ENCODE measurements at places on chromosomes 2 and 18.

- no peak for DNase-seq
Measured at GRCh38 chr2:112142525-112143078, 4.4 kb downstream of the FBLN7 start.

DNA sequence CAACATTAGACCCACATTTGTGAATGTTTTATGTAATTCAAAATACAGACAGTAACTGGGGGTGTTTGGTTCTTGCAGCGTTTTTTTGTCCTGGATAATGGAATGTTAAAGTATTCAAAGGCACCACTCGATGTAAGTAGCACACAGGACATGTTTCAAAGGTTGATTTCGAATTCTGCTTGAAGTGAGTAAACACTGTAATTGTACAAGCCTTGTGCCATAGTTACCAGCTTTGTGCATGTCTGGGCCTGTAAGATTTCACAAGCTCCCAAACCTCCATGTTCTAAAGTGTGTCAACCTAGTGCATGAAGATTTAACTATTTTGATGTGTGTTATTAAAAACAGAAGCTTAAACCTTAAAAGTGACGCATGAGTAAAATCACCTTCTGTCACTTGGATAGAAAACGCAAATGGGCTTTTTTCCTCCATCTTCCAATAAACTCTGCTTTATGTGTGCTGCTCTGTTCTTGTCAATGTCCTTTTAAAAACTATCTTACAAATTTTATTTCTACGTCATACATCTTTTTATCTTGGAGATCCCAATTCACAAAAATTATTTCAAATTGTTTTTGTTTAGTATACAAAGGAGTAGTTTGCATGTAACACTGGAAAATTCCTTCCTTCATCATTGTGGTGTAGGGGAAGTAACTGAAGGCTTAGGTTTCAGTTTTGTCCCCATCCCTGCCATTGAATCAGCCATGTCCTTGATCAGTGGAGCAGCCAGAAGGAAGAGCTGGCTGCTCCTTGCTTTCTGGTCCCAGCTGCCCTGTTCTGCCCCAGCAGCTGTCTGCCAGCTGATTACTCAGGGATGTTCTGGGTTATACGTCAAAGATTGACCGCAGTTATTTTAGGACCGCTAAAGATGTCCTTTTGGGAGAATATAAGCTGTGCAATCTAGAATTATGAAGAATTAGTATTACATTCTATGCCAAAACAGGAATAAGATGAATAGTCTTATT lies 119.2 kb downstream of the PRKRA start:
- DNase-seq: no peak

- DNase-seq: peak; percentile 83
Measured at GRCh38 chr2:231717281-231718171, 9.2 kb downstream of the PTMA start.

DNA sequence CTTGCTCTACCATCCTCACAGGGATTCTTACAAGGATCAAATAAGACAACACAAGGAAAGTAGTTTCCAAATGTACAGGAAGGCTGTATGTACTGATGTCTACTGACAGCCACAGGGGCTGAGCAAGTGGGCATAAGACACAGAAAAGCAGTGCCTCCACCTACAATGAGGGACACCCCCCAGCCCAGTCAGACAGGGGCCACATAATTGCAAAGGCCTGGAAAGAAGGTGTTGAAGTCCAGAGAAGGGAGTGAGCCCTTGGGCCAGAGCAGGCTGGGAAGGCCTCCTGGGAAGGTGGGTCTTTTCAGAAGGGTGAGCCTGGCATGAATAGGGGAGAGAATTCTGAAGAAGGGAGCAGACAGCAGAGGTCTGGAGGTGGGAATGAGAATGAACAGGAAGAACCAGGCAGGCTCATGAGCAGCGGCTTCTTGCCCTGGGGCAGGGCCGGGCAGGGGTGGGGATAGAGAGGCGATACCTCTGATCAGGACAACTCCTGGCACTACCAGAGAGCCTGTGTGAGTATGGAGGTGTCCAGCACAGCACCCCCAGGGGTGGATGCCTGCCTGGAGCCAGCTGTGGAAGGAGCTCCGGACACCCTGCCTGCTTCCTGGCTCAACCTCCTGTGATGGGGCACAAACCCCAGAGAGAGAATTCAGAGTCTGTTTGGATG lies 30.1 kb downstream of the HS1BP3 start:
- no peak for DNase-seq

DNA sequence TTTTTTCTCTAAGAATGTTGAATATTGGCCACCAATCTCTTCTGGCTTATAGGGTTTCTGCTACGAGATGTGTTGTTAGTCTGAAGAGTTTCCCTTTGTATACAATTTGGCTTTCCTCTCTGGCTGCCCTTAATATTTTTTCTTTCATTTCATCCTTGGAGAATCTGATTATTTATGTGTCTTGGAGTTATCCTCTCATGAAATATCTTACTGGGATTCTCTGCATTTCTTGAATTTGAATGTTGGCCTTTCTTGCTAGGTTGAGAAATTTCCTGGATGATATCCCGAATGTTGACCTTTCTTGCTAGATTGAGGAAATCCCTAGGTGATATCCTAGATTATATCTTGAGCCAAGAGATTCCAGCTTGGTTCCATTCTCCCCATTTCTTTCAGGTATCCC lies 125.6 kb downstream of the SLC5A7 start:
- DNase-seq: no peak

DNA sequence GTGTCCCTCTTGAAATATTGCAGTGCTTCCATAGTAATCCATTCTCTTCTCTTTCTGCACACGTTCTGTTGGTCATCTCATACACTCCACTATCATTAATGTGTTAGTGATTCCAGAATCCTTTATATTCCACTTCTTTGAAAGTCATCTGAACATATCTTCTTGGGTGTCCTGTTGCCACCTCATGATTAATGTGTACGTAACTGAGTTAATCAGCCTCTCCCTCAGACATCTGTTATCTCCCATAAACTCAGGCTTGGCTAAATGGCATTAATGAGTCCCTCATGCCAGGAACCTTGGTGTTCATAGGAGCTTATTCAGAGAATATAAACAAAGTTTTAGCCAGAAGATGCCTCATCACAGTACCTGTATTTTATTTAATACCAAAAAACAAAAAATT lies 126.4 kb downstream of the NCOA1 start:
- DNase-seq: peak; percentile 45

DNA sequence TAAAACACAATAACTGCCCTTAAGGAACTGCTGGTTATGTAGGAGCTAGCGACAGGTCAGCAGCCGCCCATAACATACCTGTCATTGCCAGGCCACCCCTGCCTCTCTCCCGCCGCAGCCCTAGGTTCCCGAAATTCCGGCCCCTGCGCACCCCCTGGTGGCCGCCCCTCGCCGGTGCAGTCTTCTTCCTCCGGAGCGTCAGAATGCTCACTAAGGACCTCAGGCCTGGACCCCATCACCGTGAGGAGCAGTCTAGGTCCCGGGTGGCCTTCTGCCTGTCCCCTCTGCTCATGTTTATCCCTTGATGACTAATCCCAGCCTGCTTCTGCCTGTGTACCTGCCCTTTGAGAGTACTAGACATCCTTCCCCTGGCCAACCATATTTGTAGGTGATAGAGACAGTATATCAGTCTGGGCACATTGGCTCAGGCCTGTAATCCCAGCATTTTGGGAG lies 115.7 kb upstream of the SLC1A4 start:
- DNase-seq: no peak

DNA sequence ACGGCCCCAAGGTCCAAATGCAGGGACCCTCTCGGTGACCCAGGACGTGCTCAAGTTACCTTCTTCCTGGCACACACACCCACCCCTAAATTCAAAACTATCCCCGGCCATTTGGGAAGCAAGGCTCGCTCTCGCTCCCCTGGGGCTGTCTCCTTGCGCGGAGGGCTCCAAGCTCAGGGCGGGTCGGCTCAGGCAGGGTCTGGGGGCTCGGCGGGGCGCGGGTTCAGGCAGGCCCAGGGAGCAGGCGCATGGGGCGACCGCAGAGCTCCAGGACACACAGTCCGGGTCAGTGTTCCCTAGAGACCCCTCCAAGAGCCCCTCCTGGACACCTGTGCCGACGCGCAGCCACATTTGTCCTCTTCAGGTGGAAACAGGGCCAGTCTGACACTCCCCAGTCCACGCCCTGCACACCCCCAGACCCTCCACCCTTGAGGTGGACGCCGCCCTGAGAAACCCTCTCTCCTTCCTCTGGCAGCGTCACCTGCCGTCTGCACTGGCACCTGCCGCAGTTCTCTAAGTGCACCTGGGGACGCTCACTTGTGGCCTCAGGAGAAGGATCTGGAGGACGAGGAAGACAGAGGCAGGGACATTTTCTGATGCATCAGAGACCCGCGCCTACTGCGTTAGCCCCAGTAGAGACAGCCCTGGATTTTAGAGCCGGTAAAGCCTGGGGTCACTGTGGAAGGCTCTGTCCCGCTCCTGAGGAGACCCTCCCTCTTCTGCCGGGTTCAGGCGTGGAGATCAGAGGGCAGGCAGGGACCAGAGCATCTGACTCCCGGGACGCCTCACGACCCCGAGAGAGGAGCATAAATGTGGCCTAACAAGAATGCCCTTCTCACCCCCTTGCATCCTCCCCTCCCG lies 138.8 kb downstream of the TWIST2 start:
- no peak for DNase-seq

GRCh38 chr18:24988253-24988840 lies 363.6 kb downstream of the ZNF521 start:
- no peak for DNase-seq

- no peak for DNase-seq
Measured at GRCh38 chr18:12312976-12313375, 4.9 kb downstream of the TUBB6 start.

- peak; percentile 95 for DNase-seq
Measured at GRCh38 chr2:172829229-172829628, 93.6 kb downstream of the RAPGEF4 start.

DNA sequence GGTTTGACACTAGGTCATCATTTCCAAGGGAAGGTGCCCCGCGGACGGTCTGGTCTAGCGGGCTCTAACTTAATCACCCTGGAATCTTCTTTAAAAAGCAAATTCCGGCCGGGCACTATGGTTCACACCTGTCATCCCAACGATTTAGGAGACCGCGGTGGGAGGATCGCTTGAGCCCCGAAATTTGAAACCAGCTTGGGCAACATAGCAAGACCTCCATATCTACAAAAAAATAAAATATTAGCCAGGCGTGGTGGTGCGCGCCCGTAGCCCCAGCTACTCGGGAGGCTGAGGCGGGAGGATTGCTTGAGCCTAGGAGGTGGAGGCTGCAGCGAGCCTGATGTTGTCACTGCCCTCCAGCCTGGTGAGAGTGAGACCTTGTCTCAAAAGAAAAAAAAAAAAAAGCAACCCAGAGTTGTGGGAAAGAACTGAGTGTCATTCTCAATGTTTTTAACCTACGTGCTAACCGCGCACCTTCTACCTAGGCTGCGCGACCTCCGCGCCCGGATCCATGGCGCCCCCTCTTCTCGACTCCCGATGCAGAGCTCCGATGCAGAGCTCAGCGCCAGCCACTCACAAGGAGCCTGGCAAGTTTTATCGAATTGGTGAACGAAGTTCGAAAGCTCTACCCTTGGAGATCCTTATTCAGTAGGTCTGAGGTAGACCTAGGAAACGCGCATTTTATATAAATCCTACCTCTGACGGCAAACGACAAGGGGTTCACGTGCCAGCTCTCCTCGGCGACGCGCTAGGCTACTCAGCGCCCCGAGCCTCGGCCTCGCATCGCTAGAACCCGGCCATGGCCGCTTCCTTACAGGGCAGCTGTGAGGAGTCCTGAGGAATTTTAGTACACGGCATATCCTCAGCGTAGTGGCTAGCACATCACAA lies 888 bp upstream of the TWSG1 start:
- DNase-seq: no peak

- DNase-seq: no peak
Measured at GRCh38 chr18:38042211-38042890, 476.8 kb upstream of the CELF4 start.

DNA sequence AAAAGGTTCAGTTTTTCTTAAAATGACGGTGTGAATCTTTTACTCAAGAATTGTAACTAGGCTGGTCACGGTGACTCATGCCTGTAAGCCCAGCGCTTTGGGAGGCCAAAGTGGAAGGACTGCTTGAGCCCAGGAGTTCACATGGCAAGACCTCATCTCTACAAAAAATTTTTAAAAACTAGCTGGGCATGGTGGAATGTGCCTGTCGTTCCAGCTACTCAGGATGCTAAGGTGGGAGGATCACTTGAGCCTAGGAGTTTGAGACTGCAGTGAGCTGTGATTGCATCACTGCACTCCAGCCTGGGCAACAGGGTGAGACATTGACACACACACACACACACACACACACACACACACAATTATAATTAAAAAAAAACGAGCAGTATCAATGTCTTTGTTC lies 369.8 kb downstream of the DPP10 start:
- no peak for DNase-seq

DNA sequence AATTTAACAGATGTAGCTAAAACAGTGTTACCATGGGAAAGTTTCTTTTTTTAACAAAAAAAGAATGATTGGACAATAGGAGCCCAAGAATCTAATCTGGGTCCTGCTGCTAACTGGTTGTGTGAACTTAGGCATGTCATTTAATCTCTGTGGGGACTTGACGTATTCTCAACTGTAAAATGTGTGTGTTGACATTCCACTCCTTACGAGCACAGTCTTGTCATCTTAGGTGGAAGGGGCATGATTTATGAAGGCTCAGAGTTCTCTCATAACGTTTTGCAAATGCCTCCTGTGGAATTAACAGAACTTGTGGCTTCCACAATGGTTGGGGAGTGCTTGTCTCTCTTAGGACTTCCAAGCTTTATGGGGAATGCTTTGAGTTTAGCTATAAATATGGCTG lies 125.9 kb upstream of the SATB2 start:
- DNase-seq: no peak

GRCh38 chr18:48020337-48021250 lies 90.1 kb upstream of the SMAD2 start:
- no peak for DNase-seq

DNA sequence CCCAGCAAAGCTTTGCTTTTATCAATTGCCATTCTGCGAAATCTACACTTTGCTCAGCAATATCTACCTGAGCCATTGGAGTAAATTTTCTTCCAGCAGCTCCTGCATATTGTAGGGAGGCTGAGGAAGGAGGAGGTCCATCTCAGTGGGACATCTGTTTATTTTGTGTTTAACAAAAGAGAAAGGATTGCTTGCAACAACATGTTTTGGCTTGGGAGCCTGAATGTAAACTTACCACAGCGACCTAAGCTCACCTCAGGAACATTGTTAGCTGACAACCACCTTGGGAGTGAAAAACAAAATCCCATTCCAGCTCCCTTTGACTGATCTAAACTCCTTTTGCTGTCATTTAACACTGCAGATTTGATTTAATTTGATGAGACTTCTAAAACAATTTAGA lies 356.1 kb downstream of the SS18 start:
- no peak for DNase-seq

GRCh38 chr2:121171625-121172119 lies 113.3 kb downstream of the TFCP2L1 start:
- DNase-seq: no peak

DNA sequence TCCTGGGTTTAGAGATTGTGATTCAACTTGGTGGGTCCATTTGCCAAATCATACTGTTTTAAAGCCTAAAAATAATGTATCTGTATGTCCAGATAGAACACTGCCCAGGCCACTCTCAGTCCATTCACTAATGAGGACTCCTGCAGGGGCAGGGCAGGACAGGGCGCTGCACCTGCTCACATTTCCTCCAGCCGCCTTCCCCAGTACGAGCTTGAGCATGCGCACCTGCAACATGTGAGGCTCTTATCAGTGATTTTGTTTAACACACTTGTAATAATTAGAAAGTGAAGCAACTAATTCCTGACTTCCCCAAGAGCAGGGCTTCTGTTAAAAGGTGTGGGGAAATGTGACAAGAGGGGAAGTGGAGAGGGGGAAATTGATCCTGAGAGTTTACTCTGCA lies 89.7 kb downstream of the AFF3 start:
- DNase-seq: no peak

All from amniotic epithelial cell (primary cell).